Dorsolateral prefrontal cortex (tissue), 122 donors: ENCODE measurements at places on chromosomes 2 and 18. TPM values are rescaled to one million over a fixed set of nuclear protein-coding genes. Genes with fewer than 3 reads are reported as not detected.
A peak's percentile ranks its signal among the peaks of the same experiment; 100 is the strongest.

RAB1A gene
- 117 TPM for total RNA-seq

CCDC85A gene
- total RNA-seq = 50.6 TPM

LHCGR gene
- 0.51 TPM for total RNA-seq

FHOD3 gene
- total RNA-seq = 41.2 TPM

MITD1 gene
- total RNA-seq = 24.0 TPM

ALPI gene
- total RNA-seq = not detected

SPATA3 gene
- total RNA-seq = not detected

VPS54 gene
- total RNA-seq = 16.6 TPM

CCDC74A gene
- 10.5 TPM for total RNA-seq

DNA sequence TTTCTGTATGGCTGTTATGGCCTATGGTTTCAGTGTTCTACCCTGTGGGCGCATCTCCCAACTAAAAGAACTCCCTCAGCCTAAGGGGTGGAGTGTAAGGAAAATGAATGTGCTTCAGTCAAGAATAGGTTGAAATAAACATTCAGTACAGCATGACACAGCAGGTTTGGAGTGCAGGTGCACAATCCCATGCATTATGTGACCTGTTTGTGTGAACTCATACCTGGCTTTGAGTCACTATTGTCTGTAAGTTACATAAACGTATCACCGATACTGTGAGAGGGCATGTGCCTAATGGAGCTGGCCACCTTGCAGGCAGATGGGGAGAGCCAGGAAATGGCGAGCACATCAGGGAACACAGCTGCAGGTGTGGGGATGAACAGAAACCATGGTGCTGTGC, 216.0 kb downstream of the DSEL start:
- DNase-seq = no peak

- DNase-seq = no peak
Measured at GRCh38 chr18:76285866-76286265, 209.2 kb downstream of the ZNF516 start.

- DNase-seq = peak; percentile 61
Measured at GRCh38 chr2:158723921-158724802, 71.0 kb upstream of the DAPL1 start.

DNA sequence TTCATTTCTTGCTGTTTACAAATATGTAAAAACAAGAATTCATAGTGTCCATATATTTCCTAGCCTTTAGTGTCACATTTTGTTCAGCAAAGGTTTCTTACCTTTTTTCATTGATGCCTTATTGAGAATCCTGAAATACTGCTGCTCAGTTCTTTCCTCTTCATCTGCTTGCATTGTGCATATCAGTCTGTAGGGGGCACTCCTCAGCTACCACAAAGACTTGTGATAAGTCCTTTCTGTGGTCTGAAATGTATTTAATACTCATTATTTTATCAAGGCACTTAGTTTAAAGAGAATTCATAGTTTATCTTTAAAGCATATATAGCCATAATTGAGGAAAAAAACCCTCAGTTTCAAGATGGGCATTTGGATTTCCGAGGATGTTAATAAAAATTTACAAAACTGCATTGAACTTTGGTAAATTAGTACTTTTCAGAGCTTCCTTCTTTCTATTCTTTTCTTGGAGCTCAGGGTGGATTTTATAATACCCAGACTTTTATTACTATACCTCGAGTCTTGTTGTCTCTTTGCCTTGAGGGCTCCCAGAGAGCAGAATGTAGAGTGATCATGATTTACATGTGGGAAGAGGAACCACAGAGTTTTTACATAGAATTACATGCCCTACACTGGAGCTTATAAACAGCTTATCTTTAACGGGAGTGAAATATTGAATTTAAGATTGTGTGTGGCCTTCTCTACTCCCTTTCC, 570.1 kb downstream of the PLCL1 start:
- peak; percentile 47 for DNase-seq

GRCh38 chr2:108591163-108591562, 56.9 kb downstream of the LIMS1 start:
- DNase-seq = no peak

- no peak for DNase-seq
Measured at GRCh38 chr2:118657466-118657865, 190.0 kb downstream of the EN1 start.

GRCh38 chr2:226581661-226582060, 218.0 kb downstream of the IRS1 start:
- DNase-seq = no peak

DNA sequence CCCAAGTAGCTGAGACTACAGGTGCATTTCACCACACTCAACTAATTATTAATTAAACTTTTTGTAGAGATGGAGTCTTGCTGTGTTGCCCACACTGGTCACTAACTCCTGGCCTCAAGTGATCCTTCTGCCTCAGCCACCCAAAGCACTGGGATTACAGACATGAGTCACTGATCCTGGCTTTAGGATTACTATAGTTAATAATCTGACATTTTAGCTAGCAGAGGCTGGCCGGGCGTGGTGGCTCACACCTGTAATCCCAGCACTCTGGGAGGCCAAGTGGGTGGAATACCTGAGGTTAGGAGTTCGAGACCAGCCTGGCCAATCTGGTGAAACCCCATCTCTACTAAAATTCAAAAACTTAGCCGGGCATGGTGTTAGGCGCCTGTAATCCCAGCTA, 39.5 kb downstream of the USP34 start:
- DNase-seq = no peak

- no peak for DNase-seq
Measured at GRCh38 chr2:190809139-190809764, 71.4 kb upstream of the GLS start.
